ENCODE measurements at places on chromosomes 3 and 15. TPM values are rescaled to one million over a fixed set of nuclear protein-coding genes. Genes with fewer than 3 reads are reported as not detected.

GRCh38 chr15:37001417-37001816, 98.9 kb downstream of the MEIS2 start:
- no peak overlapping the region for H3K4me3 ChIP-seq
- no peak overlapping the region for H3K27ac ChIP-seq
- no peaks in the 10 kb centered on the region for H3K36me3 ChIP-seq

DNA sequence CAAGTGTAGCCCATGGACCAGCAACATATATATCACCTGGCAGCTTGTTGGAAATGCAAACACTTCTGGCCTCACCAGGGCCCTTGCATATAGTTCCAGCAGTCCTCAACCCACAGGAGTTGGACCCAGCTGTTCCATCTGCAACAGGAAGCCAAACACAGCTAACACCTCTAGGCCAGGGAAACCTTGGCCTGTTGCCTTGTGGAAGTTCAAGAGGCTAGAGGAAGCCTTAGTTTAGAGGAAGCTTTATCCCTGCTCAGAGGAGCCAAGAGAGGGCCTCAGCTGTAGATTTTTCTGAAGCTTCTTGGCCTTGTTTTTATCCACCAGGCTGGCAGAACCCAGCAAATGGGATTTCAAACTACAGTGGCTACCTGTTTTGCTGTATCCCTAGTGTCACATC, 11.4 kb downstream of the FHIT start:
- H3K27ac ChIP-seq: no peak overlapping the region
- no peaks in the 10 kb centered on the region for H3K27me3 ChIP-seq
- peaks cover 6% of the 10 kb centered on the region for H3K4me1 ChIP-seq
- no peaks in the 10 kb centered on the region for H3K36me3 ChIP-seq

GRCh38 chr3:28623106-28623505, 274.5 kb upstream of the AZI2 start:
- no peaks in the 10 kb centered on the region for H3K36me3 ChIP-seq
- H3K27me3 ChIP-seq: no peaks in the 10 kb centered on the region
- H3K27ac ChIP-seq: no peak overlapping the region
- no peak for DNase-seq
- H3K4me3 ChIP-seq: no peak overlapping the region

DNA sequence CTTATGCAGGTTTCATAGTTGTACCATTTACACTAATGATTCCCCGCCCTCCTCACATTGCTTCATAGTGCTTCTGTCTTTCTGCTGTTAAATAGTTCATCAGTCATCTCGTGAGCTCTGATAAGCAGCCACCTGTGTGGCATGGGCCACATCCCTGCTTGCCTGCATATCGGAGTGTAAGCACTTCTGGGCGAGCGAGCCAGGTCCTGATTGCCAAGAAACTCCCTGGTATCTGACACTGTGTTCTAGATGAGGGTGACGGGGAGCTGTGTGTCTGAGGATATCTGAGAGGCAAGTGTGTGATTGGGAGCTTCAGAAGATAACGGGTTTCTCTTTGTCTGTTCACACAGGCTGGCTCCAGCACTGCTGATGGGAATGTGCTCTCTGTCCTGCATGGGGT, 130.6 kb downstream of the LRIG1 start:
- peaks cover 6% of the 10 kb centered on the region for H3K36me3 ChIP-seq
- no peak overlapping the region for H3K4me3 ChIP-seq
- H3K27ac ChIP-seq: no peak overlapping the region
- H3K4me1 ChIP-seq: peaks cover 25% of the 10 kb centered on the region

DNA sequence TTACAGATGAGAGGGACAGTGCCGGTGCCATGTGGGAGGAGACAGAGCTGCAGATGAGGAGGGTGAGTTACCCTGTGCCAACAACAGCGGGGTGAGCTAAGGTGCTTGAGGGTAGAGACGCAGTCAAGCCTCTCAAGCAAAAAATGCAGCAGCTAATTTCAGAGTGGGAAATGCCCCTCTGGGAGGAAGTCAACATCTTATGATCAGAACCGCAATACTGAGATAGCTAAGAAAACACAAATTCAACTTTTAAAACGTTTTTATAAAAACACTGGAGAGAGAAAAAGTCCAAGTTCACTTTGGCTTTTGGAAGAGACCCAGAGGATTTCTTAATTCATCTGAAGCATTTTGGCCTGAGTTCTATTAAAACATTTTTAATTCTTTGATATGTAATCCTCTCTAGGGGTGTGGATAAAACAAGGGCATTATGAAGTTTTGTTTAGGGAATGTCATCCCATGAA, 319.2 kb downstream of the SLC9A9 start:
- no peaks in the 10 kb centered on the region for H3K27me3 ChIP-seq
- no peaks in the 10 kb centered on the region for H3K36me3 ChIP-seq

GRCh38 chr15:71052356-71052755, 62.9 kb upstream of the THSD4 start:
- no peak overlapping the region for H3K27ac ChIP-seq
- H3K27me3 ChIP-seq: no peaks in the 10 kb centered on the region
- no peak overlapping the region for H3K4me3 ChIP-seq
- H3K36me3 ChIP-seq: no peaks in the 10 kb centered on the region

The COLQ gene
- total RNA-seq: 10.0 TPM

The ACKR2 gene
- total RNA-seq: 1.6 TPM

The SPINK8 gene
- not detected for total RNA-seq

The ATXN7 gene
- 20.8 TPM for total RNA-seq

The ALPK3 gene
- 364 TPM for total RNA-seq

The MAP1A gene
- 25.1 TPM for total RNA-seq

Measured in psoas muscle (tissue), 8 donors.